ENCODE measurements at places on chromosomes 11 and 22.

DNA sequence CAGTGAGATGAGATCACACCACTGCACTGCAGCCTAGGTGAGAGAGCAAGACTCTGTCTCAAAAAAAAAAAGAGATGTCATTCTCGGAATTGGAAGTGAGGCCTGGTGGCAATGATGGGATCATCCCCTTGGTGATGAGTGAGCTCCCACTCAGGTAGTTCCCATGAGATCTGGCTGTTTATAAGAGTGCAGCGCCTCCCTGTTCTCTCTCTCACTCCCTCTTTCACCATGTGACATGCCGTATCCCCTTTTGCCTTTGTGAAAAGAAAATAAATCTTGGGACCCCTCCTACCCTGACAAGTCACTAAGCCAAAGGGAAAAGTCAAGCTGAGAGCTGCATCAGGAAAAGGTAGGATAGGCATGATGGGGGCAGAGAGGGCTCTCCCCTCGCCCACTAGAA is 28.8 kb downstream of the ZNF70 start:
- DNase-seq = no peak

DNA sequence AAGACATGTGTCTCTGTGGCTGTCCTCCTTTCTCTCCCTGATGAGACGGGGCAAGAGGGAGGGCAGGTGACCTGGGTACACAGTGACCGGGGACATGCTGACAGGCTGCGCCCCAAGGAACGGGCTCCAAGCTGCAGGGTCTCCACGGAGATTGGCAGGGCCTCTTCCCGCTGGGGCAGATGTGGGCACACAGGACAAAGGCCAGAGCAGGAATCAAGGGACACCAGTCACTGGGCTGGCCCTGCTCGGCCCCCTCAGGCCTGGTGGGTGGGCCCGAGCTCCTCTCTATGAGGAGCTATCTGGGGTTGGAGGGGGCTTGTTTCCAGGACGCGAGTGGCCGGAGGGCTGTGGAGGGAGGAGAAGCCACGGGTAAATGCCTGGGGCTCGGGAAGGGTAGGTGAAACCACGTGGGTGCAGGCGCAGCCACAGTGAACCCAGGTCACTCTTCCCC is 11.2 kb downstream of the PNPLA5 start:
- no peak for DNase-seq

DNA sequence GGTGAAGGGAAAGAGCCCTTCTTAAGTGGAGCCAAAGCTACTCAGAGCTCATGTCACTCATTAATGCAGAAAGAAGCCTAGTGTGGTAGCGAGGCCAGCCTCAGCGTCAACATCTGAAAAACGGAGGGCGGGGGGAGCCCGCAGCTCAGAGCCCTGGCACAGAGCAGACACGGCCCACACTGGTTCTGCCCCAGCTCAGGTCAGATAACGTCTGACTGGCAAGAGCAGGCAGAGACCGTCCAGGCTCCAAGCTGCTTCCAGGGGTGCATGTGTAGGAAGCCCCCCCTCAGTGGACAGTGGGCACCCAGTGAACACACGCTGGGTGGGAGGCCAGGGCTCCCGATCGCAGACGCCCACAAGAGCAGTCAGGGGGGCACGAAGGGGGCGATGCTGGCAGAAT is 100.8 kb downstream of the SHANK2 start:
- DNase-seq = no peak

DNA sequence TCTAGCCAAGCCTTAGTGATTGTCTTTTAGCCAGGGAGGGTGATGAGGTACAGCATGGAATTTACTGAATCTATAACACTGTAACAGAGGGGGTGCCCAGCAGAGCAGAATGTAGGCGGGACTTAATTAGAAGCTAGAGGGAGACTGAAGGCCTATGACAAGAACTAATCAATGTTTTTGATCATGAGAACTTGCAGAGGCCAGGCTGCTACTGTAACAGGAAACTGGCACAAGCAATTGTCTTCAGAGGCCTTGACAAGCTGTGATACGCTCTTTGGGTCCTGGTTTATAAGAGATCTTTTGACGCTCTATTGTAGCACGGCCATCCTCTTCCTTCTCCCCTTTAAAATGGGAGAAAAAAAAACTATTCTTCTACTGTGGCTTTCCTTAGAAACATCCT is 1297.3 kb downstream of the JRKL start:
- DNase-seq = no peak

DNA sequence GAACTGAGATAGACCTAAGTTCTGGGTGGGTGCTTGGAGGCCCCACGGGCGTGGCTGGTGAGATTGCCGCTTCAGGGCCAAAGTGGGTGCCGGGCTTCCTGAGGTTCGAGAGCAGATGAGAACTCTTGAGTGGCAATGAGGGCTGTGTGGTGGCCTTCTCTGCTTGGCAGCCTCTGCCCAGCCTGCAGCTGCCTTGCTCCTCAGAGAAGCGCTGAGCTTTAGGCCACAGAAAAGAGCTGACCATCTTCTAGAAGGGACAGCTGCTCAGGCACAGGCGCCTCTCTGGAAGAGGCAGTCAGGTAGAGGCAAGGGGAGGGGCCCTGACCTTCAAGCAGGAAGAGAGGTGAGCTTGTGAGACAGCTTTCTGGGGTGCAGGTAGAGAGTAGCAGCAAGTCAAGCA is 72.8 kb downstream of the MED15 start:
- no peak for DNase-seq

DNA sequence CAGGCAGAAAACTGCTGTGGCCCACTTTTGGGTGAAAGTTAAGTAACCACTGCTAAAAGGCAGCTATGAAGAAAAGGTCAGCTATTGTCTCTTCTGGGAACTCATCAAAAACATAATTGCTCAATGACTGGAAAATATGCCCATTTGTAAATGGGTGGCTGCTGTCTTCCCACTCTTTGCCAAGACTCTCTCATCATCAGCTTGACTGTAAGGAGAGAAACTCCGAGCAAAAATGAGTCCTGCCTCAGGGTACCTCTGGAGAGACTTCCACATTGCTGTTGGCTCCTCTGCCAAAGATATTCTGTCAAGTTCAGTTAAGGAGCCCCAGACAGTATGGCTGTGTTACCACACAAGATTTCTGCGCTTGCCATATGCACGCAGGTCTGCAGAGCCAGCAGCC is 138.7 kb downstream of the BBOX1 start:
- DNase-seq = no peak

GRCh38 chr22:39351689-39352214 is 2.0 kb downstream of the SYNGR1 start:
- no peak for DNase-seq

DNA sequence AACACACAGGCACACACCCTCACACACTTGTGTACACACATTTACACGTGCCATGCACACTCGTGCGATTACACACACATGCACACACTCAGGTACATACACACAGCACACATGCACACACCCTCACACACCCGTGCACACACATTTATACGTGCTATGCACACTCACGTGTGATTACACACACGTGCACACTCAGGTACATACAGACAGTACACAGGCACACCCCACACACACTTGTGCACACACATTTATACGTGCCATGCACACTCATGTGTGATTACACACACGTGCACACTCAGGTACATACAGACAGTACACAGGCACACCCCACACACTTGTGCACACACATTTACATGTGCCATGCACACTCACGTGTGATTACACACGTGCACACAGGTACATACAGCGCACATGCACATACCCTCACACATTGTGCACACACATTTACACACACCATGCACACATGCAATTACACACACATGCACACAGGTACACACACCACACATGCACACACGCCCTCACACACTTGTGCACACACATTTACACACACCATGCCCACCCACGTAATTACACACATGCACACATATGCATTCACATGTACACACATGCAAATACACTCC is 4.6 kb downstream of the IFITM10 start:
- no peak for DNase-seq

GRCh38 chr11:38814670-38815069 is 2216.6 kb upstream of the RAG2 start:
- no peak for DNase-seq

DNA sequence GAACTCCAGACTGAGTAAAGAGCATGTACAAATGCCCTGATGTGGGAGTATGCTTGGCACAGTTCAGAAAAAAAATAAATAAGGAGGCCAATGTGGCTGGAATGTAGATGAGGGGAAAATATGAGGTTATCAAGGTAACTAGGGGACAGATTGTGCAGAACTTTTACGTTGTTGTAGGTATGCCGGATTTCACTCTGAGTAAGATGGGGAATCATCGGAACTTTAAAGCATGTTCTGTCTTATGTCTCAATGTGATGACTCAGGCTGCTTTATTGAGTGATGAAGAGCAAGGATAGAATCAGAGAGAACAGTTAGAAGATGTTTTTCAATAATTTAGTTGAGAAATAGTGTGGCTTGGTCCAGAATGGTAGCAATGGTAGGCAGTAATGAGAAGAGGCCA is 130.4 kb downstream of the C11orf87 start:
- DNase-seq = no peak

DNA sequence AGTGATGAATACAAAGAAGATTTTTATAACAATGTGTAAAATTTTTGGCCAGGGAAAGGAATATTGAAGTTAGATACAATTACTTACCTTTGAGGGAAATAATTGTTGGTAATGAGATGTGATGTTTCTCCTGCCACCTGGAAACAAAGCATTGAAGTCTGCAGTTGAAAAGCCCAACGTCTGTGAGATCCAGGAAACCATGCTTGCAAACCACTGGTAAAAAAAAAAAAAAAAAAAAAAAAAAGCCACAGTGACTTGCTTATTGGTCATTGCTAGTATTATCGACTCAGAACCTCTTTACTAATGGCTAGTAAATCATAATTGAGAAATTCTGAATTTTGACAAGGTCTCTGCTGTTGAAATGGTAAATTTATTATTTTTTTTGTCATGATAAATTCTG is 5.3 kb downstream of the BIRC3 start:
- no peak for DNase-seq

DNA sequence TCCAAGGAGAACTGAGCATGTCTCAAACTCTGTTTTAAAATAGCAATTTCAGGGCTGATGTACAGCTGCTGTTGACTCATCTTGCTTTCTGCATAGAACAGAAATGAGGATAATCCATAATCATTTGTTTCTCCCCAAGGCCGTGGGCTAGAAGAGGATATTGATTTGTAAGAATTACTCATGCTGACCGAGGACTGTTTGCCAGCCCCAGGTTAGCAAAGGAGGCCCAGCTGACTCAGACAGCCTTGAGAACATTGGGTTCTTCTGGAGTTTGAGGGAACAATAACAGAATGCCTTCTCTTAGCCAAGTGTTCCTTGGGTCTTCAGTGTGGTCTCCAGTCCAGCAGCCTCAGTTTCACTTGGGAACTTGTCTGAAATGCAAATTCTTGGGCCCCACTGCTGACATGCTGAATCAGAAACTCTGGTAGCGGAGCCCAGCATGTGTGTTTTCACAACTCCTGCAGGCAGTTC is 92.0 kb downstream of the ZC3H12C start:
- DNase-seq = peak; percentile 56

- no peak for DNase-seq
Observed at GRCh38 chr11:72574548-72575460, 99.4 kb downstream of the PDE2A start.

GRCh38 chr11:70816156-70816678 is 417.9 kb downstream of the CTTN start:
- no peak for DNase-seq

DNA sequence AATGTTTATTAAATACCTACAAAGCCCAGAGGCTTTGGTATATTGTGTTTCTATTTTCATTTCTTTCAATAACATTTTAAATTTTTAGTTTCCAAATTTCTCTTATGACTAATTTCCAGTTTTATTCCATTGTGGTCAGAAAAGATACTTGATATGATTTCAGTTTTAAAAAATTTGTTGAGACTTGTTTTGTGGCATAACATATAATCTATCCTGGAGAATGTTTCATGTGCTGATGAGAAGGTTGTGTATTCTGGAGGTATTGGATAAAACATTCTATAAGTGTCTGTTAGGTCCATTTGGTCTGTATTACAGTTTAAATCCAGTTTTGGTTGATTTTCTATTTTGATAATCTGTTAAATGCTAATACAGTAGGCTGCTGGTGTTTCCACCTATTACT is 9.8 kb upstream of the RAG1 start:
- DNase-seq = no peak

GRCh38 chr11:116697011-116697410 is 75.8 kb downstream of the BUD13 start:
- DNase-seq = no peak

DNA sequence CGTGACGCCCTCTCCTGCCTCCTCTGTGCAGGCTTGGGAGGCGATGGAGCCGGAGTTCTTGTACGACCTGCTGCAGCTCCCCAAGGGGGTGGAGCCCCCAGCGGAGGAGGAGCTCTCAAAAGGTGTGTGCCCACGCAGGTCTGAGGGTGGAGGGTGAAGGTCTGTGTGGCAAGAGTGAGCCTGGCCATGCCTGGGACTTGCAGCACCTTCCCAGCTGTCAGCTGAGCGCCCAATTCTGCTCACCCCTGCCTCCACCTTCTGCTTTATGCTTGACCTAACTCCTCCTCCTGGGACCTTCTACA is 2.5 kb downstream of the PARVG start:
- no peak for DNase-seq

DNA sequence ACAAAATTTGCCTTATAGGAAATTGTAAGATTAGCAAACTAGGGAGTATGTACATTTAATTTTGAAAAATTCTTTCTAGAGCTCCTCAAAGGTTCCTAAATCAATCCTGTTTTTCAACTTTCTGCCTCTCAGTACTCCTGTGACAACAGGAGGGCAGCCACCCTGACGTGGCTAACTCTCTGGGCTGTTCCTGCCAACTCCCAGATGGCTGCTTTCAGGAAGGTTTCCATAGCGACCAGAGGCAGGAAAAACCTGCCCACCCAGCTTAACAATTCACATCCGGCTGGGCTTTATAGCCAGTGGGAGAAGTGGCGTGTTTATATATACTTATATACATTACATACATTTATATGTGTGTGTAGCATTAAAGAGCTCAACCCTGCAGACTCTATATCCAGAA is 26.5 kb downstream of the SGSM3 start:
- DNase-seq = peak; percentile 33

- no peak for DNase-seq
Observed at GRCh38 chr22:37229805-37230672, 14.0 kb downstream of the RAC2 start.

DNA sequence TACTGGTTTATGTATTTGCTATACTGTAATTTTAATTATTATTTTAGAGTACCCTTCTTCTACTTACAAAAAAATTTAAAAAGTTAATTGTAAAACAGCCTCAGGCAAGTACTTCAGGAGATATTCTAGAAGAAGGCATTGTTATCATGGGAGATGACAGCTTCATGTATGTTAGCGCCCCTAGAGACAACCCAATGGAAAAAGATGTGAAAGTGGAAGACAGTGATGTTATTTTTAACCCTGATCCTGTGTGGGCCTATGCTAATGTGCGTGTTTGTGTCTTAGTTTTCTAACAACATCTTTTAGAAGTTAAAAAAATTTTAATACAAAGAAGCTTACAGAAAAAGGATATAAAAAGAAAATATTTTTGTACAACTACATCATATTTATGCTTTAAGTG is 205.0 kb downstream of the FAM76B start:
- no peak for DNase-seq
